ENCODE measurements at places on chromosomes 13 and 19. TPM values are rescaled to one million over a fixed set of nuclear protein-coding genes. Genes with fewer than 3 reads are reported as not detected.

The LPAR2 gene
- 39.4 TPM for total RNA-seq

The NLRP4 gene
- total RNA-seq, result not detected

The IQCN gene
- 2.2 TPM for total RNA-seq

The CYP2F1 gene
- not detected for total RNA-seq

The NLRP11 gene
- not detected for total RNA-seq

The PEG3 gene
- total RNA-seq, result not detected

The EDNRB gene
- total RNA-seq, result not detected

Data from activated CD8-positive, alpha-beta memory T cell treated with anti-CD3 and anti-CD28 coated beads, Interleukin-2, amount 10 ng/mL, durations not matched to agents 7 days and 5 days (primary cell).